Natural killer cell treated with Interleukin-12 subunit alpha and Interleukin-12 subunit beta and Interleukin-15 and Interleukin-18, amount 100 ng/mL, for 72 hours (primary cell): ENCODE measurements at places on chromosomes 1 and 21.

GRCh38 chr21:21029164-21029563 is 31.0 kb downstream of the NCAM2 start:
- no peak for DNase-seq

DNA sequence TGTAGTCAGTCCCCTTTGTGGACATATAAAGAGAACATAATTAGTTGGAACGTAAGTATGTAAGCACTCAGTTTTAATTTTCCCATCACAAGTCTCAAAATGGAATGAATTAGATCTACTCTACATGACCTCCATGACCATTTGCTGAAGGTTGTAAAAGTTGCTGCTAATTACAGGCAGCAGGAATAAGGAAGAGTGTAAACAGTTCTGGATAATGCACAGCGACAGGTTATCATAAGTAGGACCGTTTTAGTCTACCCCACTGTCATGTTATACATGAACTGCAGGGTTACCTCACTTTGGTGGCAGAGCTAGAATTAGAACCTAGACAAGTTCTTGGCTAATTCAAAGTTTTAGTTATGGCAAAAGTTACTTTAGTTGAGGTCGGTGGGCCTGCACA is 21.7 kb downstream of the YTHDF2 start:
- DNase-seq, result no peak

DNA sequence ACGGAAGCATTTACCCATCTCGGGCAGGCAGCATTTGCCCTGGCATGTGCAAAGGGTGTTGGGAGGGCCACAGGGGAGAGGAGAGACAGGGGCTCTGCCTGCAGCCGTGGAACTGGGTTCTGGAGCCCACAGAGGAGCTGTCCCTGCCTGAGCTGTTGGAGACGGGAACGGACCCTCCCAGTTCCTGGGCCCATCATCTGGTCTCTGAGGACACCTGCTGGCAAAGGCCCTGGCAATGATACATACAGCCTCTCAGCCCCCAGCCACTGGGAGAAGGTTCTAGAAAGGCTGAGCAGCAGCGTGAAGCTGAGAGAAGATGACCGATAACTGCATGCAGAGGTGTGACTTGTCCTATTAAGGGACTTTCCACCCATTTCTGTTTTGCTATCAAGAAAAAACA is 31.4 kb downstream of the FAAP20 start:
- DNase-seq, result no peak

- DNase-seq, result no peak
These were observed 577.6 kb downstream of the MATN1 start for GRCh38 chr1:30145723-30146303.

GRCh38 chr1:3345792-3346191 is 108.7 kb upstream of the ARHGEF16 start:
- no peak for DNase-seq

DNA sequence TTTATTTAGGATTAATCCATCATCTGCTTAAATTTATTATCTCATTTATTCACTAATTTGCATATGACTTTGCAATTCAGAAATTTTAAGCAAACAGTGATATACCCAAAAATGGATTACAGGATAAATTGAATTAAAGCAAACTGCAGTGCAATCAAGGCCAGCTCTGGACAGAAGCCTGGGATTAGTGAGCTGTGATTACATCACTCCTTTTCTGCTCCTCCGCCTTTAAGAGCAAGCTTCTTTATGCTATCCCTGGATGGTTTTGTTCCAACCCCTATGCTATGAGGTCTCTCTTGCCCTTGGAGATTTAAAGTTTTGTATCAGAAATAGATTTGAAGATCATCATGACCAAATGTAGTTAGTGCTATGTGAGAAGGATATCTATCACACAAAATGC is 32.6 kb downstream of the GPR52 start:
- DNase-seq, result no peak

GRCh38 chr1:54221867-54222484 is 22.0 kb downstream of the MRPL37 start:
- DNase-seq, result no peak

- DNase-seq, result no peak
These were observed 71.0 kb downstream of the TOMM20 start for GRCh38 chr1:235057385-235058306.
